Skin of body (tissue), 3 donors: ENCODE measurements at places on chromosomes 1 and 21.

DNA sequence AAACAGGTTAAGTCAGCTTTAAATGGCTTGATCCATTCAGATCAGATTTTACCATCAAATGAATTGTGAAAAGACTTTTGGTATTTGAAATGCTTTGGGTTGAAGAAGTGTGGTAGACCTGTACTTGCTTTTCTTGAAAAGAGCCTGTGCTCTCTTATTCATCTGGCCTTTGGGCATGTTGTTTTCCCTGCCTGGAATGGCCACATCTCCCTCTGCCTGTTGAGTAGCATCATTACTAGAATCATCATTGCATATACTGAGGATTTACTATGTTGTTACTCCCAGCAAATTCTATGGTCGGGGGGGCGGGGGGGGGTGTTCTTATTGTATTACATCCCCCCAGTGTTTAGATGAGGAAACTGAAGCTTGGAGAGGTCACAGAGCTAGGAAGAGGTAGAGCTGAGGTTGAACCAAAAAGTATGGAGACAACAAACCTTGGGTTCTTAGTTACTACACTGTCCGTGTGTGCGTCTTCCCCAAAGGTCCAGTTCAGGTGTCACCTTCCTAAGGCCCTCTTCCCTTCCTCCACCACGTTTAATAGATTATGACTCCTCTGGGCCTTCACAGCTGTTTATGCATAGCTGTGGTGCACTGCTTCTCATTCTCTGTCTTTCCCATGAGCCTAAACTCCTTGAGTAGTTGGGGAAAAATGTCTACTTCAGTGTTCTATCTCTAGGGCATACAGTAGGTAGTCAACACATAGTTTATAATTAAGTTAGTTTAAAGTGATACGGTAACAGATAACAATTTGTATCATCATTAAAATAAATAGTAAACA lies 246.4 kb upstream of the HOOK1 start:
- no peak for DNase-seq

GRCh38 chr21:32306021-32306780 lies 7.5 kb downstream of the MRAP start:
- no peak for DNase-seq

DNA sequence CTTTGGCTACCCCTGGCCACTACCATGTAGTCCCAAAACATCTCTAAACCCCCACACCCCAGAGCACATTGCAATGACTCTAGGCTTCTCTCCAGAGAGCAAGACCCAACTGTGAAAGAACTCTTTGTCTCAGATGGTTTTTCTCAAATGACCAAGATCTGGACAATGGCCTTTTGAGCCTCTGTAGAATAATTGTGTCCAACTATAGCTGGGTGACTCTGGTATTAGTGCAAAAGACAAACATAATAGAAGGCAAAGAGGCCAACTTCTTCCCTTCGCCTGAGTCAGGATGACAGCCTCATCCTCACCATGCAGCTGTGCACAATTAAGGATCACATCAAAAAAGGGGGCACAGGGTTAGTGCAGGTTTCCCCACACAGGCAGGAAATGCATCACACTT lies 139.6 kb downstream of the BRINP2 start:
- no peak for DNase-seq

GRCh38 chr1:222634180-222635013 lies 16.5 kb downstream of the MIA3 start:
- peak; percentile 71 for DNase-seq

- DNase-seq, result no peak
These were observed 83.9 kb upstream of the ATP1A1 start for GRCh38 chr1:116289193-116289592.

DNA sequence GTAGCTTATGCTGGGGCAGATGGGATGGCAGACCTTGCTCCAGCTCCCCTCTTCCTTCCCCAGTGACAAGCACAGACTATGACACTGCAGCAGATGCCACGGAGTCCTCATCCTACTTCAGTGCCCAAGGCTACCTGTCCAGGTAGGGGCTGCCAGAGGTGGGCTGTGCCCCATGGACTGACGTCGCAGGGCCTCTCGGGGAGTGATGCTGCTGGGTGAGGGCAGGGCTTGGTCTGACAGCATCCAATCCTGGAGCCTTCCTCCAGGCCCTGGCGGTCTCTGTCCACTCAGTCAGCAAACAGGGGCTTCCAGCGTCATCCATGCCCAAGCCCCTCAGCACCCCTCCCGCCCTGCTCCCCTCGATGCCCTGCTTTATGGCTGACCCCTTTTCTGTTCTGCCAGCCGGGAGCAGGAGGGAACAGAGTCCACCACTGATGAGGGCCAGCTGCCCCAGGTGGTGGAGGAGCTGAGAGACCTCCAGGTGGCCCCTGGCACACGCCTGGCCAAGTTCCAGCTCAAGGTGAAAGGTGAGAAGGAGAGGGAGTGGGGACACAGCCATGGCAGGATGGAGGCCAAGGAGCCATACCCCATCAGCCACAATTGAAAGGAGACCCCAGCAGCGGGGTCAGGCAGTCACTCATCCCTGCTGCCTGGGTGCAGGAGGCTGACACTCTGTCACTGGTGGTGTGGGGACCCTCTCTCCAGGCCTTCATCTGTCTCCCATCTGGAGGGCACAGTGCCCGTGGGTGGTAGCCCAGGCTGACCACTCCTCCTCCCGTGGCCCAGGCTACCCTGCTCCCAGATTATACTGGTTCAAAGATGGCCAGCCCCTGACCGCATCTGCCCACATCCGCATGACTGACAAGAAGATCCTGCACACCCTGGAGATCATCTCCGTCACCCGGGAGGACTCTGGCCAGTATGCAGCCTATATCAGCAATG lies 73.6 kb downstream of the TRIM11 start:
- no peak for DNase-seq

DNA sequence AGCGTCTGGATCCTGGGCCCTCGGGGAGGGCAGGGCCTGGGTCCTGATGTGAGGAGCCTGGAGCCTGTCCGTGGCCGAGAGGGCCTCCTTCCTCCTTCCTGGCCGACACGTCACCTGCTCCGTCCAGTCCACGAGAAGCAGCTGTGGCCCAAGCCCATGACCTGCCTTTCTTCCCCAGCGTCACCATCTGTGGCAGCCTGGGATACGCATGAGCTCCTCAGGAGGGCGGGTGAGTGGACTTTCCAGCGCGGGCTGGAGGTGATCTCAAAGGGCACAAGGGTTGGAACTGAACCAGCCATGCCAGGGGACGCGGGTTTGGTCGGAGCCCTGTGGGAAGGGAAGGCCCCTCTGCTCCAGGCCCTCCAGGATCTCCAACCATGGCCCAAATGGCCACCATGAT lies 90.4 kb downstream of the DHRS3 start:
- no peak for DNase-seq

GRCh38 chr1:234507089-234507488 lies 28.1 kb upstream of the TARBP1 start:
- no peak for DNase-seq

GRCh38 chr1:10033359-10033845 lies 644 bp downstream of the UBE4B start:
- no peak for DNase-seq

- DNase-seq, result peak; percentile 89
These were observed 12.3 kb downstream of the PHLDA3 start for GRCh38 chr1:201456499-201457309.

DNA sequence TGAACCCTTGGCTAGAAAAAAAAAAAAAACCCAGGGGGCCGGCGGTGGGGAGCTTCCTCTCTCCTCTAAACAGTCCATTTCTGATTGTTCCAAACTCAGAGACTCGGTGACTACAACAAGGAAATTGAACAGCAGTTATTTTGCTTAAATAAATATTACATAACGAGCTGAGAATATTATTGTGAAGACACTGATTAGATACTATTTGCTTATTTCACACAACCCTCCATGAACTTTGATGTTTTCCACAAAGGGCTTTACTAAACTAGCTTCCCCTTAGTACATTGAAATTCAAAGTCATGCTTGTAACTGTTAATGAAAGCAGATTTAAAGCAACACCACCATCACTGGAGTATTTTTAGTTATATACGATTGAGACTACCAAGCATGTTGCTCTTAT lies at the start of gene CFHR5:
Gene CFHR5 (plus strand): TSS at position 279 of the 400 bp plus-strand sequence. CDS start 109 bp downstream, at position 388.
- DNase-seq, result no peak

GRCh38 chr1:8332806-8333205 lies 14.9 kb downstream of the SLC45A1 start:
- no peak for DNase-seq

- DNase-seq, result no peak
These were observed 73.5 kb downstream of the WLS start for GRCh38 chr1:68158837-68159236.

DNA sequence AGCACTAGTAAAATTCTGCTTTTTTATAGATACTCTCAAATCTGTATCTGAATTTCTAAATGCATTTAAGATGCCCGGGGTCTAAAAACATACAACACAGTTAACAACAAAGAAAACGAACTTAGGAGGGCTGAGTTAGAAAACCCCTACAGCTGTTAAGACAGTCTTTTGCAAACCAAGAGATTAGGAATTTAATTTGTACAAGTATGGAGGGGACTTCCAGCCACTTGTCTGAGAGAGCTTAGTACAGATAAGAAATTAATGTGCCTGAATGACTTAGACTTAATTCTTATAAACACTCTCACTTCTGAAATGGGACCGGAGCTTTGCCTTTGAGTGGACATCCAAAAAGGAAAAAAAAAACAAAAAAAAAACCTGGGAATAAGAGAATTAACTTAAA lies 61.6 kb downstream of the SMYD3 start:
- DNase-seq, result no peak

- DNase-seq, result no peak
These were observed 590.4 kb upstream of the PLXNA2 start for GRCh38 chr1:208834381-208835096.

DNA sequence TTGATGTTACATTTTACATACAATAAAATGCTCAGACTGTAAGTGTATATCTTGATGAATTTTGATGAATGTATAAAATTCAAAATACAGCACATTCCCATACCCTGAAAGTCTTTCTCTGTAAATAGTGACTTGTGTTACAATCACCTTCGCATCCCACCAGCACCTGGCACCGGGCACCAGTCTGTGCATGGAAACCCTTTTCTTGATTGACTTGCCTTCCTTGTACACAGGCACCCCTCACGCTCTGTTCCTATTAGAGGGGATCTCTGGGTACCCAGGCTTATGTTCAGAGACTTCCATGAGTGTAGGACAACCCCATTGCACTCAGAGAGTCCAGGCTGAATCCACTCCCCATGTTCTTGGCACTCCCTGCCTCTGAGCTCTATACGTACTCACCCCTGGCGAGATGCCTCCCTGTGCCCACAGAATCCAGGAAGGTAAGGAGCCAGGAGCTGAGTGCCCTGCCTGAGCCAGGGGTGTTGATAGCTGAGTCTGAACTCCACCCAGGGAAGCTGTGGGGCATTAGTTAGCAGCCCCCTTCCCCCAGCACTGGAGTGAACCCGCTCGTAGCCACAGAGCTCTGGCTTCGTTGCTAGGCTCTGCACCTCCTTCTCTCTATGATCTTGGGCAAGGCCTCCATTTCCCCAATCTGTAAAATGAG lies 22.5 kb upstream of the PKP1 start:
- DNase-seq, result no peak

- no peak for DNase-seq
These were observed 16.6 kb downstream of the TRIM45 start for GRCh38 chr1:117104986-117105385.

GRCh38 chr1:207799989-207800648 lies 48.3 kb downstream of the CD46 start:
- no peak for DNase-seq

DNA sequence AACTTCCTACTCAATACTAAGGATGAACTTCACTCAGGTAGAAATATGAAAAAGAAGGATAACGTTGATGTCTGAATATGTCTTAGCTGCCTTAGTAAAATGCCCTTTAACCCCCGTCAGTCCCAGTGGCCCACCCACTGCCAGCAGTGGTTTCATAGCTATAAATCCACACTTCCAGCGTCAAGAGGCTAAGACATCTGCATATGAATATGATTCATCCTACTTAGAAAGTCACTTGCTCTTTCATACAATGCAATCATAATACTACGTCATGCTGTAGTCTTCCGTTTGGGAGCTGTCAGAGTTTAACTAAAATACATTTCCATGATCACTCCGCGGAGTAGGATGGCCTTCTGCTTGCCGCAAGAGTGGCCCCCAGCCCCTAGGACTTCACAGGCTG lies 247.3 kb downstream of the SDCCAG8 start:
- DNase-seq, result no peak

DNA sequence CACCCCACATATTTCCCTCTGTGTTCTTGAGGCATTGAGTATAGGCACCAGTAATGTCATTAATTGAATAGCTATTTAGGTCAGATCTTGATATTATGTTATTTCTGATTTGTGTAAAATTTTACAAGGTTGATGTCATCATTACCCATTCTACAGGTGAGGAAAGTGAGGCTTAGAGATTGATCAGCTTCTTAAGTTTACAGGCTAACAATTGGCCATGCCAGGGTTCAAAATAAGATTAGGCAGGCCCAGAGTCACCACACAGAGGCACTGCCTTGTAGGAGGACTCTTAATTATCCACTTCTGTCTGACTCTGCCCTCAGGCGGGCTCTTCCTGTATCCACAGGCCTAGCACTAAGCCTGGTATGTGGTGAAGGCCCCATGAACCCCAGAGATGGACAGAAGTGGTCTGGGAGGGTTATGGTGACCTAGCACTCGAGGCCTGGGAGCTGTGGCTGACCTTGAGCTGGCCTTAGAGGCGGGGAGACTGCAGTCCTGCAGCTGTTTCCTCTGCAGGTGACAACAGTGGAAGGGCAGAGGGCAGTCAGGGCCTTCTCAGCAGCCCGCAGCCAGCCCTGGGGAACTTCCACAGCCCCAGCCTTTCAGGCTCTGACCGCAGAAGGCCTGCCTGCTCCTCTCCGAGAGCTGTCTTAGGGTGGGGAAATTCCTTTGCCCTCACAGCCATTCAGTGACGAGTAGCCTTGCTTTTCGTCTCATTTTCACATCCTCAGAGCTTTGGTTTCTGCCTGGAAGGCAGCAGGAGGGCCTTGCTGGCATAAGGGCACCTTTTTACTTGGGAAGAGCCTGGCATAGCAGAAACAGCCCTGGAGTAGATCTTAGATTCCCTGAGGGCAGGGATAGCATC lies 12.2 kb downstream of the ZDHHC18 start:
- no peak for DNase-seq

DNA sequence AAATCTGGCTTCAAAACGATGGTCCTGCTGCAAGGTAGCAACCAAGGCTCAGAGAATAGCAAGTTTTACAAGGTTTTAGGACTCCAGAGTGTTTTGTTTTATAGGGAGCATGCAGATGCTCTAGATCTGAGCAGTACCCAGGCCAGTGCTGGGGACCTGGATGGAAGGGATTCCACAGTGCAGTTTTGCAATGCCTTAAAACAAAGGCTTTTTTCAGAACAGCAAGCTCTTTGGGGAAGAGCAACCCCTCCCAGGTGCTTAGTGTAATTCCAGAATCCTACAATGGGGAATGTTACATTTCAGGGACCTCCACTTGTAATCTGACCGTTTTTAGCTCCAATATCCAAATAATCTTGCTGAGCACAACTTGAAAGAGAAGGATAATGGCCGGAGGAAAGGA lies 6.7 kb downstream of the ROR1 start:
- no peak for DNase-seq

GRCh38 chr1:96365076-96365475 lies 356.5 kb upstream of the PTBP2 start:
- no peak for DNase-seq

DNA sequence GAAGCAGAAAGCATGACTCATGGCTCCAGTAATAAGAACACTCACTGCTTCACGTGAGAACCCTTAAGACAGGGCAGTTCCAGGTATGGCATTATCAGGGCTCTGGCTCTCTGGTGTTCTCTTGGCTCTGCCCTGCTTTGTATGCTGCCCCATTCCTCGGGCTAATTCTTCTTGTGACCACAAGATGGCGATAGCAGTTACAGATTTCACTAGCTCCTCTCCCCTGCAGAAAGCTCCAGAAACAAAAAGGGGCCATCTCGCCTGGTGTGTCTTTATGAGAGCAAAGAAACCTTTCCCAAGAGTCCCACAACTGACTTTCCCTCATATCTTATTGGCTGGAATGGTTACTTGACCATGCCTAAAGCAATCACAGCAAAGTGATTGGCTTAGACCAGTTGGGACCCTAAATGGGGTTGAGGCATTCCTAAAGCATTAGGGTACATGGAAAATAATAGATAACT lies 60.1 kb downstream of the F3 start:
- peak; percentile 45 for DNase-seq
